ENCODE measurements at places on chromosomes 16 and 17. TPM values are rescaled to one million over a fixed set of nuclear protein-coding genes. Genes with fewer than 3 reads are reported as not detected.

- H3K27me3 ChIP-seq = peaks cover 4% of the 10 kb centered on the region
- H3K4me3 ChIP-seq = no peak overlapping the region
Observed at GRCh38 chr17:364308-364707, 11.7 kb upstream of the RPH3AL start.

- H3K4me3 ChIP-seq = no peak overlapping the region
- no peak for DNase-seq
- H3K27ac ChIP-seq = no peak overlapping the region
- no peaks in the 10 kb centered on the region for H3K4me1 ChIP-seq
- H3K36me3 ChIP-seq = peaks cover 13% of the 10 kb centered on the region
Observed at GRCh38 chr16:84048270-84048669, 5.7 kb upstream of the SLC38A8 start.

DNA sequence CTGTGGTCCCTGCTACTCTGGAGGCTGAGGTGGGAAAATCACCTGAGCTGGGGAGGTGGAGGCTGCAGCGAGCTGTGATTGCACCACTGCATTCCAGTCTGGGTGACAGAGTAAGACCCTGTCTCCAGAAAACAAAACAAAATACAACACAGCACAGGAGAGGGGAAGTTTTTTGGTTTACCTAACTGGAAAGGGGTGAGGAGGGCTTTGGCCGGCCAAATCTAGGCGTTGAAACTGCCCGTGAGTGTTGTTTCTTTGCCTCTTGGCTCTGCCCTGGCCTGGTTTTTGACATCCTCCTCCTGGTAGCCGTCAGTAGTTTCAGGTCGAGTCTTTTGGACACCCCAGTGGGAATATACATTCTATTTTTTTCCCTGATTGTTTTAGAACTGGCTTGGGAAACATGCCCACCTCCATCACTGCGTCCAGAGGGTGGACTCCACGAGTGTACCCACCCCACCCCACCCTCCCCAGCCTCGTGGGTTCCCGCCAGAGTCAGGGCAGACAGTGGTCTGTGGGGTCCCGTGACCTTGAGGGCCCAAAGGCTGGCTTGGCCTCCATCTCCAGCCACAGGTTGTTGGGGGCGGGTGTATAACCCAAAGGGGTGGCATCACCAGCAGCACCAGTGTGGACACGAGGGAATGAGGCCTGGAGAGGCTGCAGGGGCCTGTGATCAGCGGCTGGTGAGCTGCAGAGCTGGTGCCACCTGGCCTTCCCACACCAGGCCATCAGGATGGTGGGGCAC lies 42.7 kb downstream of the NT5M start:
- no peaks in the 10 kb centered on the region for H3K36me3 ChIP-seq
- no peak overlapping the region for H3K27ac ChIP-seq
- H3K4me1 ChIP-seq = no peaks in the 10 kb centered on the region
- no peak overlapping the region for H3K4me3 ChIP-seq
- H3K27me3 ChIP-seq = no peaks in the 10 kb centered on the region

The SCIMP gene
- not detected for total RNA-seq

DNA sequence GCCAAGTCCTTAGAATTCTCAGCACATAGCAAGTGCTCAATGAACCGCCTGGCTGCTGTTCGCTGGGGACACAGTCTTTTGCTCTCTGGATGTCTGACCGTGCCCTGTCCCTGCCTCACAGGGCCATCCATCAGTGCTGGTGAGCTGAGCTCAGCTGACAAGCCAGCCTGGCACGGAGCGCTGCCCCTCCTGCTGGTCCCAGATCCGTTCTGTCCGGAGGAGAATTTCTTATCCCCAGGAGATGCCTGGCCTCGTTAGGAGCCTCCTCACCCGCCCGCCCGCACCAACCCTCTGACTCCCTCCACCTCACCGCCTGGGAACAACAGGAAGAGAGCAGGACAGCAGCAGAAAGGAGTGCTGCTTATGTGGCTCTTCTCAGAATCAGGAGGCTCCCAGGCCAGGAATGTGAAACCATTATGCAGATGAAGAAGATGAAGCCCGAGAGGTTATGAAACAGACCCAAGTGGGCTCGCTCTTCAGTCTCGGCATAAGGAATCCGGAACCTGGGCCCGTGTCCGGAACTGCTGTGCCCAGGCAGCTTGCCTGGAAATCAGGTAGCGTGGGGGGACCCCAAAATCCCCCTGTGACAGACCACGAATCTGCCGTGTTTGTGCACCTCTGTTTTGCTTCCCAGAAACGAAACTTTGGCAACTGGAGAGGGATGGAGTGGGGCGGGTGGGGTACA lies 28.8 kb upstream of the RMI2 start:
- no peak overlapping the region for H3K27ac ChIP-seq
- no peaks in the 10 kb centered on the region for H3K36me3 ChIP-seq
- no peaks in the 10 kb centered on the region for H3K27me3 ChIP-seq
- no peak overlapping the region for H3K4me3 ChIP-seq

The ZNF469 gene
- 0.59 TPM for total RNA-seq

- H3K36me3 ChIP-seq = no peaks in the 10 kb centered on the region
- no peak overlapping the region for H3K4me3 ChIP-seq
- H3K27ac ChIP-seq = no peak overlapping the region
- DNase-seq = no peak
Observed at GRCh38 chr17:19724501-19725420, 8.4 kb upstream of the SLC47A2 start.

- H3K36me3 ChIP-seq = no peaks in the 10 kb centered on the region
- no peak for DNase-seq
- peaks cover 18% of the 10 kb centered on the region for H3K27me3 ChIP-seq
- H3K4me3 ChIP-seq = no peak overlapping the region
- no peaks in the 10 kb centered on the region for H3K4me1 ChIP-seq
- H3K27ac ChIP-seq = no peak overlapping the region
Observed at GRCh38 chr17:7744416-7744815, 26.9 kb downstream of the DNAH2 start.

DNA sequence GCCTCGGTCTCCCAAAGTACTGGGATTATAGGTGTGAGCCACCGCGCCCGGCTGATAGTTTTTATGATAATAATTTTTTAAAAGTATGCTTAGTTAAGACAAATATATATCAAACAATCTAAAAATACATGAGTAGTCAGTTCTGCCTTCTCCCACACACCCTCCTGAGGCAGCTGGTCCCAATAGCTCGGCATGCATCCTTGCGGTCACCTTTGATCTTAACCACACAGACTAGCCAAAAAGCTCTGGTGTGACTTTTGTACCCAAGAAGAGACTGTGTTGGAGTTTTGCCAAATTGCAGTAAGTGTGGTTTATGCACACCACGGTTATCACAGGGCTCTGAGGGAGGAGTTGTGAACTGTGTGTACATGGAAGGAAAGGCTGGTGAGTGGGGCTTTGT lies 25.6 kb downstream of the ATP6V0A1 start:
- H3K27ac ChIP-seq = peak overlapping the region; percentile 75
- no peaks in the 10 kb centered on the region for H3K27me3 ChIP-seq
- peak overlapping the region; percentile 0 for H3K4me3 ChIP-seq
- H3K36me3 ChIP-seq = peaks cover 31% of the 10 kb centered on the region
- DNase-seq = peak; percentile 75

The CCL1 gene
- total RNA-seq = 264 TPM

DNA sequence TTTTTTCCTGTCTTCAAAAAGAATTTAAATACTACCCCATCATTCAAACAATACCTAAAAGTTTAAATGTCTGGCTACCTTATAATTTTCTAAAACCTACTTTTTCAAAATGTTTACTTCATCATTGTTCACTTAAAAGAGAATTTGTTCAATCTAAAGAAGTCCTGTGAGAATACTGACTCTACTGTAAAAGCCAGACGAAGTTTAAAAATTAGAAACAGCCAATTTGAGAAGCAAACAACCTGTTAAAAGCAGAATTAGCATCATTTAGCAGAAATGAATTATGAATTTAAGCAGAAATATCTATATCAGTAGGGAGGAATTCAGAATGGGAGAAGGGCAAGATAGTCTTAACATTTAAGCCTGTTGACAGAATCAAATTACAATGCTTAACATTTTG lies 2.1 kb downstream of the SKA2 start:
- H3K36me3 ChIP-seq = peaks cover 12% of the 10 kb centered on the region
- H3K27ac ChIP-seq = no peak overlapping the region
- H3K4me3 ChIP-seq = no peak overlapping the region
- no peak for DNase-seq
- peaks cover 54% of the 10 kb centered on the region for H3K4me1 ChIP-seq

- no peak for DNase-seq
- peak overlapping the region; percentile 86 for H3K27ac ChIP-seq
- peak overlapping the region; percentile 98 for H3K4me3 ChIP-seq
- H3K27me3 ChIP-seq = no peaks in the 10 kb centered on the region
- H3K36me3 ChIP-seq = peaks cover 45% of the 10 kb centered on the region
Observed at GRCh38 chr16:89561142-89561883, 831 bp downstream of the RPL13 start.

Data from activated T-helper 1 cell treated with anti-CD3 and anti-CD28 coated beads, Interleukin-12 subunit alpha, Interleukin-12 subunit beta, Interleukin-2, Interleukin-4 antibody, amounts not matched to agents 30 ng/mL and 10 ng/mL and 1 ng/mL, durations not matched to agents 14 hours and 24 hours and 36 hours (primary cell).